ENCODE measurements at places on chromosomes 13 and 19.

GRCh38 chr19:11685676-11686650 is 52.8 kb downstream of the ZNF823 start:
- DNase-seq, result no peak

- DNase-seq, result no peak
These were observed 21.7 kb downstream of the CNFN start for GRCh38 chr19:42368360-42368759.

DNA sequence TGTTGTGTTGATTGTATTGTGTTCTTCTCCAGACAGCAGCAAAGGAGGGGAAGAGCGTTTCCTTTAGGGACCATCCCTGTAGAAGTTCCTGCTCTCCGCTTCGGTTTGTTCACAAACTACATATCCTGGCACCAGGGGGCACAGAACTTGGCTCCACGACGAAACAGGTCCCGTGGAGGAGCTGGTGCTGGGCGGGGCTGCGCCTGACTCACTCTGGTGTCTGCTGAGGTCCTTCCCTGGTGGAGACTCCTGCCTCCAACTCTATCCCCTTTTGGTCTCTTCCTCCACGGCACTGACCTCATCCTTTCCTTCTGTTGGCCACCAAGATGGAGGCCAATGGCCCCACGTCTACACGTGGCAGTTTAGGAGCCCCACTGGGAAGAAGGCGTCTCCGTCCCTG is 14.7 kb downstream of the TMPRSS9 start:
- no peak for DNase-seq

DNA sequence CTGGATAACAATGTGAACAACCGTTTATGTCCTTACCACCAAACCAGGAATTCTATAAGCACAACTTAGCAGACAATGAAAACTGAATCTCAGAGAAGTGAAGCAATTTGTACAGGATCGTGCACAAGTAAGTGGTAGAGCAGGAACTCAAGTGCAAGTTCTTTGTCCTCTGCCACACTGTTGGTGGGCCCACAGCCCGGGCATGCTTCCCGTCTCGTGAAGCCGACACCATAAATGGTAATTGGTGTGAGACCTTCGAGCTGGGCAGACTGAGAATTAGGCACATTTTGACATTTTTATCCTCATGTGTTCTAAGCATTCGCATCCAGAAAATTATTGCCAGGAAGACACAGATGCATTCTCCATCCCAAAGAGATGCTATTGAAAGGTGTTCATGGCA is 27.9 kb upstream of the FLT1 start:
- DNase-seq, result no peak

GRCh38 chr13:113317031-113317430 is 20.0 kb downstream of the LAMP1 start:
- no peak for DNase-seq

DNA sequence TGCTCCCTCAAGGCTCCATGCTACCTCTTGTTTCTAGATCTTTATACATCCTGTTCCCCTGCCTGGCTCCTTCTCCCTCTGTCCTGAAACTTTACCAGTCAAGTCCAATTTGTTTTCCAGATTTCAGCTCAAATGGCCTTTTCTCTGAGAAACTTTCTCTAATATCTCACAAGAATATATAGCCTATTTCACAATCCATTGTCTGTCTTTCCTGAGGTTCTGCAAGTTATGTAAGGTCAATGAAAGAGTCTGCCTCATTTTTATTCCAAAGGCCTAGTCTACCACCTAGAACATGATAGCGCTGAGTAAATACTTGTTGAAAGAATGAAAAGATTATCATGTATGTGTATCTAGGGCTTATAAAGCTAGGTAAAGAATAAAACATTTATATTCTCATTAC is 348.8 kb downstream of the SPRY2 start:
- no peak for DNase-seq

DNA sequence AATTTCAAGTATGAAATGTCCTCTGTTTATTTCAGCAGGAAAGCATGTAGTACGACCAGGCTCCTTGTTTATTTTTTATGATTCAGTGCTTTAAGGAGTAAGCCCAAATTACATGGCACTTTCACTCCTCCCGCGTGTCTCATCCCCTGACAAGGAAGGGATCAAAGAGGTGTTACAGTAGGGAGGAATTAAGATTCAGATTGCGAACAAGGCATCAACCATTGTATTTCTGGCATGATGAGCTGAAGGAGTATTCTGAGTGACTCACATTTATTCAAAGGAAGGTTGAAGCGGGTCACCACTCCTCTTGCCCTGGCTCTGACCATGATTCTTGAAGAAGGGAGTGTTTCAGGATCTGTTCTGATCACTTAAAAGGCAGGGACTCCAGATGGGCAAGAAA is 46.1 kb upstream of the CNMD start:
- DNase-seq, result no peak

GRCh38 chr13:29497137-29497654 is 98.3 kb downstream of the SLC7A1 start:
- DNase-seq, result no peak

DNA sequence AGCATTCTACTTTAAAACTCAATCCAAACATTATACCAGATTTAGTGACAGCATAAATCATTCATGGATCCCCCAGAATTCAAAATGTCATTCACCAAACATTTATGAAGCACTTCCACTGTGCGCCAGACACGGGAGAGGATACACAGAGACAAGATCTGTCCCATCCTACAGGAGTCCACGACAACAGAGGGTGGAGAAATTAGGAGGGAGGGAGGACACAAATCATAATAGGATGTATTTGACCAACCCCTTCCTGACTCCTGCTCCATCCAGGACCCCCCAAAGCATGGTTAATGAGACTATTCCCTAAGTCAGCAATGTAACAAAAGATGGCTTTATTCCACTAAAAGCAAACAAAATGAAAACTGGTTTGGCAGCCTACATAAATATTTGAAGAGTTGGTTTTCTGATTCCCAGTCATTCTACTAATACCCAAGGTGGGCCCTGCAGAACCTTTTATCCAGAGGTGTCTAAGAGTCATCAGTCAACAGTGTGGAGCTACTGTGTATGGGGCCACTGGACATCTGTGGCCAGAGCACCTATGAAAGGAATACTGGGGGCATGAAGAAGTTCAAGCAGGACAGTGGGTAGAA is 62.8 kb upstream of the DOCK9 start:
- no peak for DNase-seq

DNA sequence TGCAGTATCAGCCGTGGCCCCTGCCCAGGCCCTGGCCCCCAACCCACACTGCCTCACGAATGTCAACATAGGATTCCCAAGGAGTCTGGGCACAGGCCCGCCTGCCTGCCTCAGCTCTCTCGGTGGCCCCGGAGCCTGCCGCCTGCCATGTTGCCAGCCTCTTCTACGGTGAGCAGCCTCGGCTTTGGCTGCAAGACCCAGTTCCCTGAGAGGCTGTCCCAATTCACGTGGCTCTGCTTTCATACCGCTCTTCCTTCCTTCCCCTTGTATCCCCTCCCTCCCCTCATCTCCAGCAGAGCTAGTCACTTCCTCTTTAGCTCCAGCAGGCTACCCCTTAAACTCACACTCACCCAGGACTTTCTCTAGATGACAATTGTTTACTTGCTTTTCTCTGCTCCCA is 42.7 kb downstream of the SERP2 start:
- DNase-seq, result no peak

DNA sequence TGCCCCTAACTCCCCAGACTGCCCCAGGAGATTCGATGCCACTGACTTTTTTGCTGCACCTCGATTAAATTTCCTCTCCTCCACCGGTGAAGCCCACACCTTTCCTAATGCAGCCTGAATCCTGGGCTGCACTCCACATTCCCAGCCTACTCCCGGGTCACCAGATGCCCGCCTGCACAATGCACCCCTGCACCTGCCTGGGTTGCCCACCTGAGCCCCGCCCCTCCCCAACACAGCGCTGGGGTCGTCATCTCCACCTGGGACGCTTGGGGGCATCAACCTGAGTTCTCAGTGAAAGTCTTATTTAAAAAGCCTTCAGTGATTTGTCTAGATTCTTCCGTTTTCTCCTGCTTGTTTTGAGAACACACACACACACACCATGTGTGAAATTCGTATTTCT is 24.5 kb upstream of the DPP9 start:
- no peak for DNase-seq

DNA sequence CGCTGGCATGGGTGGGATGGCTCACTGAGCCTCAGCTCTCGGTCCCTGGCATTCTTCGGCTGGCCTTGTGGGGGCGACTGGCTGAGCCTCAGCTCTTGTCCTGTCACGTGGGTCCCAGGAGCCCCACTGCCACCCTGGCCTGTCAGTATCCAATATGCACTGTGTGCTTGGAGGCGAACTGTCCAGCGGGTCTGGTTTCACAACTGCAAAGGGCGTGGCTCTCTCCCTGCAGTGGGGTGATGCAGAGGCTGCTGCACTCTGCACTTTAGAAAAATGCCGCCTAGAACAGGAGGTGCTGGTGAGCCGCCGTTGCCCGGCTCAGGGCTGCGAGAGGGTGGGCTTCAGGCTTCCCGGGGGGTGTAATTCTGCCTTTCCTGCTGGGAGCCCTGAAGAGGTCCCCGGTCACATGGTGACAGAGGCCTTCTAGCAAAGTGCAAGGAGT is 17.0 kb upstream of the TMEM255B start:
- no peak for DNase-seq

- DNase-seq, result peak; percentile 35
These were observed 8.6 kb downstream of the C19orf81 start for GRCh38 chr19:50657712-50658440.

DNA sequence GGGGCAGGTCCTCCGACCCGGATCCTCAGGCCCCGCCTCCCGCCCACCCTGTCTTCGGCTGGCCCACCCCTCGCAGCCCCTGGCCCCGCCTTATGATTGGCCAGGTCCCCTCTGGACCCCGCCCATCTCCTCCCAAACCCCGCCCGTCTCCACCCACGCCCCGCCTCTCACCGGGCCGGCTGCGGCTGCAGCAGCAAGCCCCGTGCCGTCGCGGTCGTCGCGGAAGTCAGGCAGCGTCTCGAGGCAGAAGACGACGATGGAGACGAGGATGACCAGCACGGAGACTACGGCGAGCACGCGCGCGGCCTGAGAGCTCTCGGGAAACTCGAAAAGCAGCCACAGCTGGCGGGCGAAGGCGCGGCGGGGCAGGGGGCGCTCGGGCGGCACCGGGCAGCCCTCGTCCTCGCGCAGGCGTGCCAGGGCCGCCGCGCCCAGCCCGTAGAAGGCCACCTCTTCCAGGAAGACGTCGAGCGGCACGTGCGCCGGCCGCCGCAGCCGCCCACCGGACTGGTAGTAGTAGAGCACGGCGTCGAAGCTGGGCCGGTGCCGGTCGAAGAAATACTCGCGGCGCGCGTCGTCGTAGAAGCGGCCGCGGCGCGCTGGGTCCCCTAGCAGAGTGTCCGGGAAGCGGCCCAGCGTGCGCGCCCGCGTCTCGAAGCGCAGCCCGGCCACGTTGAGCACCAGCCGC is 495 bp downstream of the KCNA7 start:
- DNase-seq, result no peak

- no peak for DNase-seq
These were observed 26.0 kb downstream of the OBI1 start for GRCh38 chr13:78632996-78633395.

GRCh38 chr19:1265615-1266128 is 3.5 kb upstream of the CIRBP start:
- no peak for DNase-seq

DNA sequence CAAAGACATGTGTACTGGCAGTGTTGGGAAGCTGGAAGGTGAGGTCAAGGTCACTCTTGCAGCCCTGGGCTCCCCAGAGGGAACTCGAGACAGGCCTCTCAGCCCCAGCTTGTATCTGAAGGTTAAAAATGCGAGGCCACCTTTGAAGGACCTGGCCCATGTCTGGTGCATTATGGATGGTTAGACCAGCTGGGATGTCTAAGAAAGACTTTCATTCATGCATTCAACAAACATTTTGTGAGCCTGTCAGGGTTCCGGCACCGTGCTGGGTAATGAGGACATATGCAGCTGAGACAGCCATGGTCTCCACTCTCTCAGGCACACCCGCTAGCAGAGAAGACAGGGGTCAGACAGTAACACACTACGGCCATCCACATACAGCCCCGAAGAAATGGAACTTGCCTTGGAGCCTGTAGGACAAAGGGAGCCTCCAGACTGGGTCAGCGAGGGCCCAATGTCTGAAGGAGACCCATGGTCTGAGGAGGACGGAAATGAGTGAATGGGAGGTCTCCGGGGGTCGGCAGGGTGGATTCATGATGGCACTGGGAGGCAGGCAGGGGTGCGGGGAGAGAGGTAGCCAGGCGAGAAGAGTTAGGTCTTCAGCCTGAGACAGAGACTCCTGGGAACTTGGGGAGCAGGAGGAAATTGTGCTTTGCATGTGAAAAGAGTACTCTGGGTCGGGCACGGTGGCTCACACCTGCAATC is 19.0 kb downstream of the VSTM2B start:
- no peak for DNase-seq

GRCh38 chr13:46908501-46908900 is 11.6 kb upstream of the HTR2A start:
- no peak for DNase-seq

DNA sequence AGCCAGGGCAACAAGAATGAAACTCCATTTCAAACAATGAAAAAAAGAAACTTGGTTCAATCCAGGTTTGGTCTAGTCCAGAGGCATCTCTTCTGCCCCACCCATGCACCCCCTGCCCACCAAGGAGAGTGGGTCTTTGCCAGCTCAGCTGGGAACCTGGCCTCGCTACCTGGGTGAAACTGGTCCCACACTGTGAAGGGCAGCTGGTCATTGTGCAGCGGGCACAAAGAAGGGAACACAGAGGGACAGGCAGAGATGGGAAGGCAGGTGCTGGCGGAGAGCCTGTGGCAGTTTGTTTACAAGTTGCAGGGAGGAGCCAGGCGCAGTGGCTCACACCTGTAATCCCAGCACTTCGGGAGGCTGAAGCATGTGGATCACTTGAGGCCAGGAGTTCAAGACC is 50.2 kb downstream of the CPAMD8 start:
- no peak for DNase-seq

DNA sequence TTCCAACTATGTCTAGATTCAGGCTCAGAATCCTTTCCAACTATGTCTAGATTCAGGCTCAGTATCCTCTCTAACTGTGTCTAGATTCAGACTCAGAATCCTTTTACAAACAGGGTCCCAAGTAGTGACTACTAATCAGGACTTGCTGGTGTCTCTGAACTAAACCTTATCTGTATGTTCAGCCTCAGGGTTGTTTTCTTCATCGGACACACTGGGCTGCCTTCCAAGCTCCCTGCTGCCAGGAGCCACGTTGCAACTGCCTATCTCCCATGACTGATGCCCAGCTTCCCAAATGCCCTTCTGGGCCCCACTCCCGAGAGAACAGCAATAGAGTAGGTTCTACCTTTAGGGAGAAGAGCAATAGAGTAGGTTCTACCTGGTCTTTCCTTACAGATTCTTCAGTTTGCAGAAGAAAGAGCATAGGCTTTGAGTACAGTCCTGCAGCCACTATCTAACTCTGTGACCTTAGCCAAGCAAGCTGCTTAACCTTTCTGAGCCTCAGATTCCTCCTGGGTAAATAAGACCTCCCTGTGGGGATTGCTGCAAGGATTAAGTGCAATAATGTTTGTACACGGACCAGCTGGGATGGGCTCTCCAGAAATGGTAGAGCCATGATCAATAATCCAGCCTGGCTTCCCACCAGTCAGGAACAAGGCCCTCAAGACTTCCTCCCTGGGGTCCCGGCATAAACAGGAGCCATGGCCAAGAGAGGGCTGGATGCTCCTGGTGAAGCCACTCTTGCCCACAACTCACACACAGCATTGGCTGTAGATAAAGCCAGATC is 61.5 kb downstream of the ZIC5 start:
- DNase-seq, result no peak

- peak; percentile 11 for DNase-seq
These were observed 40.3 kb downstream of the ZNF787 start for GRCh38 chr19:56080669-56081401.

- no peak for DNase-seq
These were observed 2.4 kb downstream of the PAK4 start for GRCh38 chr19:39127812-39128515.

- no peak for DNase-seq
These were observed 20.4 kb downstream of the MISP start for GRCh38 chr19:771332-771785.

- no peak for DNase-seq
These were observed 52.8 kb downstream of the TNFSF13B start for GRCh38 chr13:108322206-108322824.

Data from NCI-H2081 treated with DMSO at 0.1 percent for 48 hours (cell line).